ENCODE measurements at places on chromosomes 16 and 17.

GRCh38 chr16:63458846-63459245 is 1422.6 kb upstream of the CDH8 start:
- no peak for DNase-seq

DNA sequence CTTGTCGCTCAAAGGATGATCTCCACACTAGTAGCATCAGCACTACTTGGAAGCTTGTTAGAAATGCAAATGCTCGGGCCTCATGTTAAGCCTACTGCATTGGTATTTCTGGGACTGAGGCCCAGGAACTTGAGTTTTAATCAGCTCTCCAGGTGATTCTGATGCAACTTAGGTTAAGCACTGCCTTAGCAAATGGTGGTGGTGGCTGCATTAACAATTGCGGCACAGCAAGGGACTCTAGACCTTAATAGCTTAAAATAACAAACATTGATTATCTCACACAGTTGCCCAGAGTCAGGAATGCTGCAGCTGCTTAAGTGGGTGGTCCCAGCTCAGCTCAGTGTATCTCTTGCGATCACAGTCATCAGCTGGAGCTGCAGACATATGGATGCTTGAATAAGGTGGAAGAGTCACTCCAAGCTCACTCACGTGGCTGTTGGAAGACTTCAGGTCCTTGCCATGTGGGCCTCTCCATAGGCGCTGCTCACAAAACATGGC is 25.8 kb downstream of the HS3ST3A1 start:
- DNase-seq: no peak

- DNase-seq: no peak
Measured at GRCh38 chr16:50708373-50709060, 15.1 kb downstream of the NOD2 start.

DNA sequence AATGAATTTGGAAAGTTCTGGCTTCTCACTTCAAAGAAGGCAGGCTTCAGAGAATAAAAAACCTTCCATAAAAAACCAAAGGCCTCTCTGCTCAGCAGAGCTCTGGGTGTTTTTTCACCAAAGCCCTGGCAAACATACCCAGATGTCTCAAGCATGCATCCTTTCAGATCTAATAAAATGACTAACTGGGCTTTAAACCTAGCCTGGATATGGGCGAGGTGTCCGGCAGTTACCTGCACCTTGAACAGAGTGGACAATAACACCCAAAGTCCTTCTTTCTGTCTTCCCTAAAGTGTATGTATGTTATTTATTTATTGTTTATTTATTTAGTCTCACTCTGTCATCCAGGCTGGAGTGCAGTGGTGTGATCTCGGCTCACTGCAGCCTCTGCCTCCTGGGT is 469.3 kb downstream of the XYLT1 start:
- no peak for DNase-seq

All from fibroblast of skin of left quadriceps (primary cell).